ENCODE measurements at places on chromosomes 13 and 19.

DNA sequence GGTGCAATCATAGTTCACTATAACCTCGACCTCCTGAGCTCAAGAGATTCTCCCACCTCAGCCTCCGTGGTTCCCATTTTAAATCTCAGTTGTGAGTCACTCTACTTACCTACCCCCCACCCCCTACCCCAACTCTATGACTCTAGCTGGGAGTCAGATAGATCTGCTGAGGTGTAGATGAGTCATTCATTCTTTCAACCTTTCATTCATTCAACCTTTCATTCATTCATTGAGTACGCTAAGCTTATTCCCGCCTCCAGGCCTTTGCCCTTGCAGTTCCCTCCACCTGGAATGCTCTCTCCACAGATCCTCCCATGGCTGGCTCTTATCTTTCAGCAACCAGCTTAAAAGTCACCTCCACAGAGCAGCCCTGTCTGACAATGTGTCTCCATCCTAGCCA, 1.1 kb upstream of the MAST1 start:
- no peak for DNase-seq

- DNase-seq, result no peak
These were observed 34.6 kb upstream of the LDLR start for GRCh38 chr19:11054628-11055027.

GRCh38 chr19:32373585-32374295, 28.3 kb downstream of the ZNF507 start:
- DNase-seq, result no peak

- DNase-seq, result no peak
These were observed 1763.3 kb upstream of the MIR17HG start for GRCh38 chr13:89584058-89584620.

GRCh38 chr13:84470528-84470927, 588.3 kb upstream of the SLITRK1 start:
- no peak for DNase-seq

- no peak for DNase-seq
These were observed 1246.2 kb downstream of the SLITRK1 start for GRCh38 chr13:82636119-82636518.

DNA sequence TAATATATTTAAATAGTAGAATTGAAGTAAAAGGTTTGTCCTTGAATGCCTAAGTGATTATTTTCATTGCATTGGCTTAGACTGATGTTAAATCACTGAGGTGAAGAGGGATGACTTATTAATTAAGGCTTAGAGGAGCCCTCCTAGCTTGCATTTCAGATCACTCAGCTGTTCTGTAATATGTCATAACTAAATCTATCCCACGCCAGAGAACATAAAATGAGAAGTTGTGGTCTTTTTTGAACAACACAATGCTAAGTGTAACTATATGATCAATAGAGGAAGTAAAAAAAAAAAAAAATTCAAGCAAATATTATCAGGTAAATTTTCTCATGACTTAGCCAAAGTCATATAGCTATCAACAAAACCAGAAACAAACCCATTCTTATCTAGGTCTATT, 752.2 kb downstream of the GPC5 start:
- DNase-seq, result no peak

DNA sequence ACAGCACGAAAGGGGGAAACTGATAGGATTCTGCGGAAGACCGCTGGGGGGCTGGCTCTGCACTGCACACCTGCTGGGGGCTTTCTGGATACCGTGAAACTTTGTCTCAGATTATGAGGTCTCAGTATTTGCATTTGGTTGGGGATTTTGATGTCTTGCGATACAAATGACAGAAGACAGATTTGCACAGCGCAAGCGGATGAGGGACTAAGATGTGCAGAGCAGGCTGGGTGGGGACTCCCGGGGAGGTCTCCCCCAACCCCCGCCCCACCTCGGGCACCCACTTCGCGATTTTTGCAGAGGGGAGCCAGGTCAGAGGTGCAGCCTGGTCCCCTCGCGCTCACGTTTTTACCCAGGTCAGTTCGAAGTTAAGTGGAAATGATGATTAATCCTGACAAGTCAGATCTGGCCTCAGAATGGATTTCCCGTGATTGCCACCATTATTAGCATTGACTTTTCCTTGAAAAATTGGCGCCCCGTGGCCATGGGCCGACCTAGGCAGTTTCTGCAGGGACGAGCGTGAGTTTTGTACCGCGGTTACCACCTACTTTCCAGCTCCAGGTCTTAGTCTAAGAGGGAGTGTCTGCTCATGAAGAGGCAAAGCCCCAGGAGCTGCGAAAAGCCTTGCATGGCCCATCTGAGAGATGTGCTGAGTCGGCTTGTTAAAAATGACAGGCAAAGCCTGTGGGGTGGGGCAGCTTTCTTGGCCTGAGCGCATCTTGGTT, 1.3 kb upstream of the GJB2 start:
- no peak for DNase-seq

DNA sequence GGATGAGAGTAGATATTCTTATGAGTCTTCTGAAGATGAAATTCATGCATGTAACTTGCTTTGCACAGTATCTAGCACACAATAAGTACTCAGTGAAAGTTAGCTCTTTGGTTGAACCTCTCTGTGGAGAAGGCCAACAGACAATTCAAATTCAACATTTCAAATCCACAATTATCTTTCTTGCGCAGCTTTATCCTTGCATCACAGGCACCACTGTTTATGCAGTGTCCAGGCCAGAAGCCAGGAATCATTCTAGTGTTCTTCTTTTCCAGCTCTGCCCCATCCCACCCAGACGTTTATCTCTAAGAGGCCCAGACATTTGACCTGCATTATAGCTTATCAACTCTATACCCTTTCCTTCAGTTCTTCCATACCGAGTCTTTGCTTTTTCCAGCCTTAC, 254.7 kb upstream of the OBI1 start:
- no peak for DNase-seq

DNA sequence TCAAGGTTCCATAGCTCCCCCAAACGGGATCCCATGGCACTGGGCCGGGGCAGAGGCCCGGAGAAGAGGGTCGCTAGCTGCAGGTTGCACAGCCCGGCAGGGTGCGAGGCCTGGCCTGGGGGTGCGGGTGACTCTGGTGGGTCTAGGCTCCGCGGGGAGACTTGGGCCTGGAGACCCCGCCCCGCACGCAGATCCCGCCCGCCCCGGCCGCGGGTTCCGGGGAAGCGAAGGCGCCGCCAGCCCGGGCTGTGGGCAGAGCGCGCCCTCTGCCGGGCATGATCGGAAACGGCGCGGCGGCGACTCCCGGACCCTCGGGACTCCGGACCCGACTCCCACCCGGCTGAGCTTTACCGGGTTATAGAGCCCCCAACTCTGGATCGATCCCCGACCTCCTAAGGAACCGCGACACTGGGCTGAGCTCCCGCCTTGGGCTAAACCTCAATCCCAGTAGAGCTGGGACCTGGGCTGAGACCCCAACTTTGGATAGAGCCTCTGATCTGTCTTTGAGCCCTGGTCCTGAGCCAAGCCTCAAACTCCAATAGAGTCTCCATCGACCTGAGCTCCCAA, 3.1 kb upstream of the TNFAIP8L1 start:
- DNase-seq, result peak; percentile 56

DNA sequence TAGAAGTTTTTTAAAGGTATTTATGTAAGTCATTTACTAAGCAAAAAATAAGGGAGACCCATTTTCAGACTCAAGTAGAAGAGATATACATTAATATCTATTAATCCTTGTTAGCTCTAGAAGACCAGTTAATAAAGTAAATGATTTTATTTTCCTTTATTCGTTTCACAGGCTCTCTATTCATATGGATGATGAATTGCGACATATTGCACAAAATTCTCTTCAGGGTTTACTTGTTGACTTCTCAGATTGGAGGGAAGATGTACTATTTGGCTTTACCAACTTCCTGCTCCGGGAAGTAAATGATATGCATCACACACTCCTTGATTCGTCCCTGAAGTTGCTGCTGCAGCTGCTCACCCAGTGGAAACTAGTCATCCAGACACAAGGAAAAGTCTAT, 139.3 kb downstream of the FRY start:
- no peak for DNase-seq

DNA sequence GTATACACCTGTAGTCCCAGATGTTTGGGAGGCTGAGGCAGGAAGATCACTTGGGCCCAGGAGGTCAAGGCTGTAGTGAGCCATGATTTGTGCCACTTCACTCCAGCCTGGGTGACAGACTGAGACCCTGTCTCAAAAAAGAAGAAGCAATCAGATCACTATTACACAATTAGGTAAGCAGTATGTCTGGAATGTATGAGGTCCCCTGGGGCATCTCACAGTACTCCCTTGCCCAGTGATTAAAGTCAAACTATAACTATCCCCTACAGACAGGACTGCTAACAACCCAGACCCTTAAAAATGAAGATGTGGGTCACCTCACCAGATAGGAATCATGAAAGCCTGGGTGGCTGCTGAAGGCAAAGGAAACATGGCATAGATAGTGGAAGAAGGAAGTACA, 9.4 kb upstream of the PAN3 start:
- no peak for DNase-seq

- DNase-seq, result no peak
These were observed 49.2 kb downstream of the GADD45B start for GRCh38 chr19:2524840-2525723.

GRCh38 chr19:4337906-4338440, 654 bp downstream of the STAP2 start:
- no peak for DNase-seq

- DNase-seq, result no peak
These were observed 30.0 kb upstream of the KCTD15 start for GRCh38 chr19:33766623-33767022.

DNA sequence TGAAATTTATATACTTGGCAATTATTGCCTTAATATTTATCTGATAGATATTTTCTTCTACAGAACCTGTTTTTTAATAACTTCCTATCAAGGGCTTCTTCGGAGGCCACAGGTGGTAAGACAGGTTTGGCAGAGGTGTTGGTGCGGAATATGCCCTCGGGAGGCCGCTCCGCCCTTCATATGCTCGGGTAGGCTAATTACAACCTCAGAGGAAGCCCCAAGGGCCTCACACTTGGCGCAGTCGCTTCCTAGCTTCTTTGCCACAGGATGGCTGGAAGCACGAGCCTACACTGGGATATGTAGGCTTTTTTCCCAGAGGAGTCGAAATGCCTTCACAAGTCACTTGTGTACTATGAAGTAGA, 68.8 kb downstream of the LMO7 start:
- no peak for DNase-seq

GRCh38 chr19:5126498-5127223, 157.7 kb downstream of the KDM4B start:
- DNase-seq, result no peak

- no peak for DNase-seq
These were observed 187.8 kb downstream of the LHFPL6 start for GRCh38 chr13:39415008-39415802.

DNA sequence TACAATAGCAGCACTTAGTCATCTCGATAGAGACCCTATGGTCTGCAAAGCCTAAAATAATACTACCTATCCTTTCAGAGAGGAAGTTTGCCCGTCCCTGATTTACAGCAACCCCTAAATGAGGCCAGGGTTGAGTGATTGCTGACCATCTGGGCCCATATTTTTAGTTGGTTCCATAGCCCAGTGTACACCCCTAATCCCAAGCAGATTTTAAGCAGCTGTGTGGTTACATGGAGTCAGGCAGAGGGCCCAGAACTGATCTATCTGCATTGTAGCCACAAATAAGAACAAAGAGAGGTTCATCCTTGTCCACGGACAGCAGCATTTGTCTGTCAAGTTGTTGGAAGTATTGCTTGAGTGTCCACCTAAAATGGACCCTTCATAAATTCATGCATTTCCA, 148.2 kb downstream of the DCT start:
- DNase-seq, result no peak

DNA sequence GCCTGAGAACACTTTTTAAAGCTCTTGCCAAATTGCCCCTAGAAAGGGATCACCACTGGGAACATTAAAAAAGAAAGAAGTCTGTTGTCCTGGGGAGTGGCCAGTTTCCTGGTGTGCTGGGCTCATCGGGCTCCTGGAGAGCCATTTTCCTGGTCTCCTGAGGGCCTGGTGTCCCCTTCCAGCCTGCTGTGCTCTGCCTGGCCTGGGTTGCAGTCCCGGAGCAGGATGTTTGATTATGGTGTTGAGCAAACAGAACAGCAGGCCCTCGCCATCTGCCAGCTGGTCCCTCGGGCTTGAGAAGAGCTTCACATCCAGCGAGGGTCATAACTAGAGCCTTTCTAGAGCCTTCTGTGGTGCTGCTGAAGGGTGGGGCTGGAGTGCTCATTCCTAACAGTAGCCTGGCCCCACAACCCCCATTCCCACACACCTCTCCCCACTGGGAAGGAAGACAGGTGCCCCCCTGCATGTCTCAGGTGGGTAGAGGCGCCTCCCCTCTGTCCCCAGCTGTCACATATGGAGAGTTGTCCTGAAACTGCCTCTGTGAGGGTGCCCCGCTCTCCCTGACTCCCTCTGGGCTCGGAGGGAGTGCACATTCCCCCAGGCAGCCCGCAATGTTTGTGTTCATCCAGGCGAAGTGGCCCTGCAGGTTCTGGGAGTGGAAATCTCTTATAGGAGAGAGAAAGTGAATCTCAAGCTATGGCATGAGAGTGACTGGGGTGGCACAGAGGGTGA, 151.1 kb downstream of the SIPA1L3 start:
- DNase-seq, result no peak

DNA sequence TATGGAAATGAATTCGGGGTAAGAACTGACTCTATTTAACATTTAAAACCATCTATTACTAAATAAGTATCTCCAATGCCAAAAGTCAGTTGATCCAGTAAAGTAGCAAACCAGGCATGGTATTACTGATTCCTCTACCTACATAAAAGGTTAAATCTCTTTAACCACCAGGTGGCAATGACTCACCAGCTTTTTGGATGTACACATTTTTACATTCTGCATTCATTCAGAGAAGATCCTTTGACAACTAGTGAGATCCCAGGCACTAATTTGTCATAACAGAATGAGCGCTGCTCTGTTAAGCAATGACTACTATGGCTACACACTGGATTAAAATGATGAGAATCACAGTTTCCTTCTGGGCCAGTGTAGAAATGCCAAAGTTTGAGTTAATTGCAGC, 329.8 kb upstream of the GPC6 start:
- DNase-seq, result no peak

GRCh38 chr19:46753420-46754155, 7.3 kb upstream of the STRN4 start:
- DNase-seq, result peak; percentile 53
